ENCODE measurements at places on chromosomes 16 and 17. TPM values are rescaled to one million over a fixed set of nuclear protein-coding genes. Genes with fewer than 3 reads are reported as not detected.

KRT35 gene
- total RNA-seq, result not detected

NPIPB2 gene
- 17.6 TPM for total RNA-seq

FAM171A2 gene
- 1.3 TPM for total RNA-seq

ZNF205 gene
- 10.2 TPM for total RNA-seq

IGSF6 gene
- total RNA-seq, result 4.6 TPM

STAC2 gene
- total RNA-seq, result not detected

SPPL2C gene
- not detected for total RNA-seq

TP53TG3F gene
- not detected for total RNA-seq

MAF gene
- 17.7 TPM for total RNA-seq

LITAF gene
- total RNA-seq, result 140 TPM

SHCBP1 gene
- total RNA-seq, result 0.63 TPM

TXNL4B gene
- total RNA-seq, result 12.0 TPM

USP36 gene
- 67.7 TPM for total RNA-seq

ADGRG3 gene
- total RNA-seq, result 1.8 TPM

BAIAP3 gene
- 5.6 TPM for total RNA-seq

NOTUM gene
- total RNA-seq, result 0.13 TPM

MYO15A gene
- total RNA-seq, result 0.60 TPM

SRCIN1 gene
- total RNA-seq, result 2.3 TPM

PRDM7 gene
- total RNA-seq, result not detected

TMC8 gene
- 6.0 TPM for total RNA-seq

PDE6G gene
- 1.2 TPM for total RNA-seq

TEX19 gene
- total RNA-seq, result not detected

ZNF469 gene
- total RNA-seq, result 1.4 TPM

ZCCHC14 gene
- total RNA-seq, result 36.4 TPM

SDR42E2 gene
- not detected for total RNA-seq

TMEM88 gene
- total RNA-seq, result 6.9 TPM

EVPLL gene
- 0.13 TPM for total RNA-seq
